NCI-H1417 treated with DMSO at 0.1 percent for 48 hours (cell line): ENCODE measurements at places on chromosomes 6 and 20.

- DNase-seq = no peak
Observed at GRCh38 chr20:5504061-5504739, 187.4 kb upstream of the PROKR2 start.

- no peak for DNase-seq
Observed at GRCh38 chr20:43408848-43409576, 48.7 kb upstream of the SRSF6 start.

GRCh38 chr20:13492001-13492481 lies 146.7 kb downstream of the TASP1 start:
- no peak for DNase-seq

GRCh38 chr6:127533736-127534135 lies 14.6 kb upstream of the MTCL3 start:
- no peak for DNase-seq

DNA sequence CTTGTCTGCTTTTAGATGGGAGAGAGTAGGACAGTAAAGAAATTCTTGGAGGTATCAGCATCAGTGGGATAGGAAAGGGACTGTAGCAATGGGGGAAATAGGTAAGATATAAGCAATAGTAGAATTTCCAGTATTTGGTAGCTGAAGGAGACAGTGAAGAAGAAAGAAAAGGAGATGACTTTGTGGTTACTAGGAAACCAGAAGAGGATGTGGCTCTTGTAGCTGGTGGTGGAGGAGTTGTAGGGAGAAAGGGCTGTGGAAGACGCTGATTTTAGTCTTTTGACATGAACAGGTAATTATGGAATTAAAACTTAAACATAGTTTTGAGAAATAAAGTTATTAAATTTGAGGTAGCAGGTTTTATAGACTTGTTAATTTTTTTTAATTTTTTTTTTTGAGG lies 26.1 kb downstream of the SH3BGRL2 start:
- no peak for DNase-seq

DNA sequence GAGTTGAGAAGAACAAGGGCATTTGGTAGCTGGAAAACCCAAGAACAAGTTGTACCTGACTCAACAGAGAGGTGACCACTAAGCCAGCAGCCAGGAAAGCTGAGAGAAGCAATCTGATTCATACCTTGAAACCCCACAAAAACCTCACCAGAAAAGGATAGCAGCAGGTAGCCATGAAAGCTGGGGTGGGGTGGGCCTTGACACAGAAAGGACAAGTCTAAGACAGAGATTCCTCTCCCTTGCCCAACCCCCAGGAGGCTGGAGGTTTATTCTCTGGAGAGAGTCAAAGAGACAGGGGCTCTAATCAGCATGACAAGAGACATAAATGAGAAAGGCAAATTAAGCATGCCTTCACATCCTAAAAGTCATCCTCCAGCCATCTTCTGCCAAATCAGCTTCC lies 151.7 kb upstream of the DST start:
- no peak for DNase-seq

GRCh38 chr6:41901882-41902519 lies 6.8 kb upstream of the USP49 start:
- DNase-seq = no peak

DNA sequence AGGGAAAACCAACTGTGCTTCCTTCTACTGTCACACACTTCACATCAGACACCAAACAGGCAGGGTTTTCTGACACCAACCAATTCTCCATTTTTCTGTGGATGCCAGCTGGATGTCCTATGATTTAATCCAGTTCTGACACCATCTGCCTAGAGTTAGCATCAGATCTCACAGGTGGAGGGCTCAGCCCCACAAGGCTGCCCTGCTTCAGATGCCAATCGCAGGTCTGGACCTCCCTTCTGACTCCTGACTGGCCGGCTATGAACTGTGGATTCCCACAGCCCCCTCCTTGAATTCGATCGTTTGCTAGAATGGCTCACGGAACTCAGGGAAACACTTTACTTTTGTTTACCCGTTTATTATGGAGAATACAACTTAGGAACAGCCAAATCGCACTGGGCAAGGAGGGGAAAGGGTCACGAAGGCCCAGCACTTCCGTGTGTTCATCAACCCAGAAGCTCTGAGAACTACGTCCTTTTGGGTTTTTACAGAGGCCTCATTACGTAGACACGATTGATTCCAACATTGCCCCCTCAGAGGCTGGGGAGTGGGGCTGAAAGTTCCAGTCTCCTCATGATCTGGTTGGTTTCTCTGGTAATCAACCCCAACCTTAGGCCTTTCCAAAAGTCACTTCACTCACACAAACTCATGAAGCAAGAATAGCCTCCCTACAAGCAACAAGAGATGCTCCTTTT lies 25.4 kb upstream of the MAS1 start:
- DNase-seq = no peak

DNA sequence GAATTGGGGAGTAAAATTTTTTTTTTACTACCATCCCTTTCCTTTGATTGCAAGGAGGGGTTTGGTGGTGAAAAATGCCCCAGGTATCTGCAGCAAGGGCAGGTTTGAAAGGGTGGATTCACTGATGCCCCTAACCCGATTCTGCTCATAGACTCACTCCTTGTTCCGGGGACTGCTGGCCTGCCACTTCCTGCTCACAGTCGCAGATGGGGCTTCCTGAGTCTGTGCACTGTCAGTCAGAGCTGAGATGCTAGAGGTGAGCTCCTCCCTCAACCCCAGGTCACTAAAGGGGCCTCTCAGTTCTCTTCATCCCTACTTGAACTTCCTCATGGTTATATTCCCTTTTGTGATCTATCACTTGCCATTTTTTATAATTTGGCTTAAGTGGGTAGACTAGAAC lies 357.9 kb downstream of the FARS2 start:
- DNase-seq = no peak

GRCh38 chr6:167293590-167294091 lies 2.5 kb downstream of the UNC93A start:
- DNase-seq = no peak

DNA sequence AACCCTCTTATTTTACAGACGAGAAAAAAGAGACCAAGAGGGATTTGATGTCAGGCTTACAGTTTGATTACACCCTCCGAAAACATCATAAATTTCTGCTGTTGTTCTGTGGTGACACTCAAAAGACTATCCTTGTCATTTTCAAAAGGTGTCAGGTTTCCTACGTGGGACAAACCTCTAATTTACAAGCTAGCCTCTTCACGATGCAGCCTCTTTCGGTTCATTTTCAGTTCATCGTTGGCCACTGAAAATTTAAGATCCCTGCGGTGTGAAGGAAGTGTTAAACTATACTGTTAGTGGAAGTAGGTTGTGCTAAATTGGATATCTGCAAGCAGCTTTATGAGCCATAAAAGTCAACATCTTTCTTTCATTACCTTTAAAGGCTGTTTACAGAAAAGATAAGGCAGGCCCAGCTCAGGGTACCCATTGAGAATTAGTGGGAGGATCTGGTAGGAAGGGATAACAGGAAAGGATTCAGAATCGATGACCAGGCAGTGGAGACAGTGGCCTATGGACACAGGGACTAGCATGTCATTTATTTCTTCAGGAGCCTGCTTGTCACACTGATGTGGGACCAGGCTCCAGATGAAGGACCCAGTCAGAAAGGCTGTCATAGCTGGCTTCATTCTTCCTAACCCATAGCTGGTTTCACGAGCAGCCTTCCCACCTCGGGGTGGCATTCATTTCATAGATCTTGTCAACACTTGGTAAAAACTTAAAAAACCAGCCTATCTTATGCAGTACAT lies 329.1 kb upstream of the SOX4 start:
- peak; percentile 81 for DNase-seq

- no peak for DNase-seq
Observed at GRCh38 chr6:152979116-152979515, 3.7 kb downstream of the FBXO5 start.

DNA sequence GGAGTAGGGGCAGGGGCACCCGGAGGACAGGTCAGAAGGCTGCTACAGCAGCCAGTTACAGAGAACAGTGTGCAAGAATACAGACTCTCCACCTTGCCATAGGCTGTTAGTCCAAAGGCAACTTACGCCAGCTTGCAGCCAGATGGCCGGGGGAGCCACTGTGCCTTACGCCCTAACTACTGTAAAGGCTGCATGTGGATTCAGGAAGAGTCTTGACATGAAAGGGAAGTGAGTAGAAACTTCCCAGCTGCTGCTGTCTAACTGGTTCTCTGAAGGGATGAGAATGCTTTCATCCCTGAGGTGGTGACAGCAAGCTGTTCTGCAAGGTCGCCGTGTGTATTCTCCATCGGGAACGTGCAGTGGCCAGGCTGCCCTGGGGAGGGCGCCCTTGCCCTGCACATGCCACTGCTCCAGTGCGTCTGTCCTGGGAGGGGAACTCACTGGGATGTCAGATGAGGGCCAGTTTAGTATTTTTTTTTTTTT lies 46.1 kb downstream of the LYRM4 start:
- DNase-seq = no peak

DNA sequence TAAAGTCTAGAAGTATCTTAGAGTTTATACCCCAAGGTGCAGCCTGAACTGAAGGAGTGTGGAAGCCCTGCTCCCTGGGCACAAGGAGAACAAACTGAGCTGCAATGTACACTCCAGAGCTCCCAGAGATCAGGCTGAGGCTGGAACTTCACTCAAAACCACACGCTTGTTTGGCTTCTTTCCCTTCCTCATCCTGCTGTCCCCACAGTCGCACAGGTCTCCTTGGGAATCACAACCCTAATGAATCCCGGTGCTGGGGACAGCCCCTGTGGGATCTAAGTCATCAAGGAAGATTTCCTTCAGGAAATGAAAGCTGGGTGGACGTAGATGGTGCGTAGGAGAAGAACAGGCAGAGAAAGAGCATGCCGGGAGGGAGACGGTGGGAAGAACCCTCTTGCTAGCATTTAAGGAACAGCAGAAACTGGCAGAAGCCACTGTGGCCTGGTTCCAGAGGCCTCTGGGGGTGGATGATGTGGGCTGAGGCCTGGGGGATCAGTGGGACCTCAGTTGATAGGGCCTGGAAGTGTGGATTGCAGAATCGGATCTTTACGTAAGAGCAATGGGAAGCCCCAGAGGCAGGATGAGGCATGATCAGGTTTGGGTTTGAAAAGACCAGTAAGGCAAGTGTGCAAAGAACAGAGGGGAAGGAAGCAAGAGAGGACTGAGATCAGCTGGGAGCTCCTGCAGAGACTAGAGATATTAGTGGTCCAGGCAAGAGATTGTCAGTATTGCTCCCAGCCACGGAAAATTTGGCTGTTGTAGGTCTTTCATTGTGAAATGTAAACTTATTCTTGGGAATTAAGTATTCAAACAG lies 21.4 kb downstream of the CYP24A1 start:
- DNase-seq = no peak

GRCh38 chr6:161355696-161356095 lies 81.8 kb upstream of the AGPAT4 start:
- no peak for DNase-seq

GRCh38 chr20:9279918-9280401 lies 211.1 kb downstream of the PLCB4 start:
- DNase-seq = no peak

- no peak for DNase-seq
Observed at GRCh38 chr6:34084591-34085290, 61.1 kb downstream of the GRM4 start.

GRCh38 chr6:159693894-159694545 lies 979 bp upstream of the SOD2 start:
- DNase-seq = no peak

GRCh38 chr6:105645958-105646357 lies 243.1 kb upstream of the PREP start:
- no peak for DNase-seq

DNA sequence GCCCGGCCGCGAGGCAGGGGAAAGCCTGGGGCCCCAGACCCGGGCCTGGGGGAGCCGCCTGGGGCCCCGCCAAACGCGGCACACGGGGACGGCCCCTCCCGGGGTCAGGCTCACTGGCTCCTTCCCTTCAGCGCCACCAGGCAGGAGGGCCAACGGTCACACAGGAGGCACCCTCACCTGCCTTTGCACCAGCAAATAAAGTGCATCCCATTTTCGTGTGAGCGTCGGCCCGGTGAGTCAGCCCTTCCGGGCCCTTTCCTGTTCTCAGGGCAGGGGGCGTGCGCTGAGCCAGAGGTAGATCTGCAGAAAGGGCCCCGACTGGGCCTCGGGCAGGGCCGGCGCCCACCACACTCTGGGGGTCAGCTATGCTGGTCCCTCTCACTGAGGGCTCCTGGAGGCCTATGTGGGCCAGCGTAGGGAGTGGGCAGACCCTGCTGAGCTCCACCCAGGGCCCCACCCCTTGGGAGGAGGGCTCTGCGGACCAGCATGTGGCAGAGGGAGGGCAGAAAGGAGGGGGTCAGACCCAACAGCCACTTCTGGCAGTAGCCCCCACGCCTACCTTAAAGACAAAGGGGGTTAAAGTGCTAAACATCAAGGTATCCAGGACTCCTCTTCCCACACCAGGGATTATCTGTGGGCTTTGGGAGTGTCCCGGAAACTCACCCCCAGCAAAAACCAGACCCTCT lies 931 bp upstream of the UCKL1 start:
- DNase-seq = peak; percentile 35

DNA sequence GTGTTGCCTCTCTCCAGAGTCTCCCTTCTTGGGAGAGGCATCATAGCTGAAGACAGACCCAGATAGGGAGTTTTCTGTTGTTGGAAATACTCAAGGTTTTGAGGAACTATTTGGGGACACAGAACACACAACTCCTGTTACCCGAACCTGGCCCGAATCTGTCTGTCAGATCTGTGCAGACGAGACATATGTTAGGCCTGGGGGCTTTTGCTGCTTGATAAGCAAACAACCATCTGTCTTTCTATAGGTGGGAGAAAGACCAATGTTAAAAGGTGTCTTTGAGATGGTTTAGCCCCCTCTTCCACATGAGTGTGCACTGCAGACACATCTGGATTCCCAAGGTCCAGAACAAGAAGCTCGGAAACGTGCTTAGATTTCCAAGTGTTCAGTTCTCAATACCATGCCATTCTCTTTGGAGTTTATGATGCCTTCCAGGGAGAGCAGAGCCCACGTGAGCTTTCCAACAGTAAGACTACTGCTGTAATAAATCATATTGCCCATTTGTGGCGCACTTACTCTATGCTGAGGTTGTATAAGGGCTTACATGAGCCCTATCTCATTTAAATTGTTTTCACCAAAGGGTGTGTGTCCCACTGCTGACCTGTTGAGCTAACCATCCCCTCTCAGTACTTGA lies 3.8 kb upstream of the STX16 start:
- DNase-seq = no peak

GRCh38 chr6:36607683-36608386 lies 13.7 kb downstream of the SRSF3 start:
- DNase-seq = no peak

GRCh38 chr20:59598625-59599310 lies 5.6 kb upstream of the PHACTR3 start:
- DNase-seq = peak; percentile 28

DNA sequence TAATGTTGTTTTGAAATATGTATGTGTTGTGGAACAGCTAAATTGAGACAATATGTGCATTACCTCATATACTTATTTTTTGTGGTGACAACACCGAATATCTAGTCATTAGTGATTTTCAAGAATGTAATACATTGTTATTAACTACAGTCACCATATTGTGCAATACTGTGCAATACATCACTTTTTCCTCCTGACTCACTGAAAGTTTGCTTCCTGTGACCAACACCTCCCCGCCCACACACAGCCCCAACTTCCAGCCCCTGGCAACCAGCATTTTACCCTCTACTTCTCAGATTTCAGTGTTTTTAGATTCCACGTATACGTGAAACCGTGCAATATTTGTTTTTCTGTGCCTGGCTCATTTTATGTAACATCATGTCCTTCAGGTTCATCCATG lies 627.9 kb downstream of the PRKN start:
- no peak for DNase-seq

GRCh38 chr20:5189917-5190316 lies 63.1 kb downstream of the CDS2 start:
- DNase-seq = no peak

GRCh38 chr6:106927531-106928398 lies 46.8 kb downstream of the CD24 start:
- no peak for DNase-seq
